Hindlimb muscle (tissue), 1 donor: ENCODE measurements at places on chromosomes 5 and 9. TPM values are rescaled to one million over a fixed set of nuclear protein-coding genes. Genes with fewer than 3 reads are reported as not detected.

DND1 gene
- not detected for polyA plus RNA-seq

SEMA4D gene
- polyA plus RNA-seq: 23.3 TPM

PCDHB1 gene
- 0.14 TPM for polyA plus RNA-seq

IL3 gene
- polyA plus RNA-seq: not detected

NRG2 gene
- 1.7 TPM for polyA plus RNA-seq

FAM53C gene
- polyA plus RNA-seq: 42.4 TPM

GRIN3A gene
- polyA plus RNA-seq: 0.98 TPM

FGF1 gene
- 5.1 TPM for polyA plus RNA-seq

SLCO4C1 gene
- polyA plus RNA-seq: 4.4 TPM

SNCAIP gene
- 5.7 TPM for polyA plus RNA-seq

ABLIM3 gene
- 91.2 TPM for polyA plus RNA-seq

GRCh38 chr5:56973473-56973872, 21.6 kb upstream of the MIER3 start:
- DNase-seq: no peak

GRCh38 chr9:110479481-110479880, 100.1 kb downstream of the SVEP1 start:
- DNase-seq: no peak

GRCh38 chr5:9207817-9208418, 338.0 kb downstream of the SEMA5A start:
- peak; percentile 56 for DNase-seq

- DNase-seq: no peak
These were observed 330.1 kb downstream of the GLIS3 start for GRCh38 chr9:3969590-3970260.

DNA sequence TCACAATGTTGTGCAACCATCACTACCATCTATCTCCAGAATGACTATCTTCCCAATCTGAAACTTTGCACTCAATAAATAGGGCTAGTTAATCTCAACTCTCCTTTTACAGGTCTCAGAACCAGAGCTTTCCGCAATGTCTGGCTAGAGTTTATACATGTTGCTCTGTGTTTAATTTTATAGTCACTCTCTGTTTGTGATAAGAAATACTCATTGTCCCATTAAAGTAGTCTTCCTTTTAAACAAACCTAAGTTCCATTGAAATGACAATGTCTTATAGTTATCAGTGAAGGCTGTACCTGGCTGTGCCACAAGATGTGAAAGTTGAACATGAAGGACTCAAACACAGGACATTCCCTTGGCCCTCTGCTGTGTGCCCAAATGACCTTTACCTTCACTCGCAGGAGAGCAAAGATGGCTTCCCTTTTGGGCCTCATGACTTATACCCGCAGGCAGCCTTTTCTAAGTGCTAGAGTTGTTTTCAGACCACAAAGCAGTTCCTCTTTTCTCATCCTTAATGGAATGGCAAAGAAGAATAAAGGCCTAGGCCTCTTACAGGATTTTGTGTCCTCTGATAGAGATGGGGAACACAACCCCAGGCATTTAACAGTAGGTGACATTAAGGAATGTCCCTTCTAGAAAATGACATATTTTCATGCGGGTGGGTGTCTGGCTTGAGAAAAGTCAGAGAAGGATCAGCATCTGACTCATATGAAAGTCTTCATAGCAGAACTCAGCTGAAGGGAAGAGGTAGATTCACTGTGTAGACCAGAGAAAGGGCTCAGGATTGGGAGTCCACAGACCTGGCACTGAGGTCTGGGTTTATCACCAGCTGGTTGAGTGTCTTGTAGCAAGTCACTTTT, 69.6 kb upstream of the ATP10B start:
- no peak for DNase-seq

DNA sequence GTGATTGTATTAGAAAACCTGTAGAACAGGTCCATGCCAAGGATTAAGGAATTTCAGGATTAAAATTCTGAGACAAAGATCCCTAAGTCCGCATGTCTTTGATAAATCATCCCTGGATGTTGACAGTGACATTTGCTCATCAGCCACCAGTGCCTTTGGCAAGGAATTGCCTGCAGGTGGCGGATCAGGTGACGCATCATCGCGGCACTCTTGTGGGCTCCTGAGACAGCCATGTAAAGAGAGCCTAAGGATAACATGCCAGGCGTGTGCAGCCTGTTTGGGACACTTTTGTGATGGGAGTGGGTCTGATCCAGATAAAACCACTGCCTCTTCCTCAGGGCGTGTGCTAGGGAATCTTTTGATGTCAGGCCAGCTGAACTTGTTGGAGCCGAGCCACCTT, 40.6 kb downstream of the ADCY2 start:
- DNase-seq: no peak

DNA sequence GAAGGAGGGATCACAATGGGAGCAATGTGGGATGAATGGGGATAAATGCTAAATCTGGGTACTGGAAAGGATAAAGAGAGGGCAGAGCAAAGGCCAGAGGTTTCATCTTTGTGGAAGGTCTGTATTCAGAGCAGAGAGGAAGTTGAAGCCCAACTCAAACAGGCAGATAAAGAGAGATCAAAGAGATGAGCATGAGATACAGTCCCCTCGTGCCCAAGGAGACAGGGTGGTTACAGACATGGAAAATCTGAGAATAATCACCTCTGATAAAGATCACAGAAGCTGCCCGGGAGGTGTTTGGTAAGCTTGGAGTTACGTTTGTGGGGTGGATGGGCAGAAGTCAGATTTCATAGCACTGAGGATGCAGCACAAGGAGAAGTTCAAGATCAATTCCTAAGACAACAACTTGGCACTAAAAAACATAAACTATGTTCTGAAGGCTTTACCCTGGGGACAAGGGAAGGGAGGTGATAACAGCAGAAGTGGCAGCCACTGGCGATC, 459 bp upstream of the ERAP2 start:
- DNase-seq: peak; percentile 12

DNA sequence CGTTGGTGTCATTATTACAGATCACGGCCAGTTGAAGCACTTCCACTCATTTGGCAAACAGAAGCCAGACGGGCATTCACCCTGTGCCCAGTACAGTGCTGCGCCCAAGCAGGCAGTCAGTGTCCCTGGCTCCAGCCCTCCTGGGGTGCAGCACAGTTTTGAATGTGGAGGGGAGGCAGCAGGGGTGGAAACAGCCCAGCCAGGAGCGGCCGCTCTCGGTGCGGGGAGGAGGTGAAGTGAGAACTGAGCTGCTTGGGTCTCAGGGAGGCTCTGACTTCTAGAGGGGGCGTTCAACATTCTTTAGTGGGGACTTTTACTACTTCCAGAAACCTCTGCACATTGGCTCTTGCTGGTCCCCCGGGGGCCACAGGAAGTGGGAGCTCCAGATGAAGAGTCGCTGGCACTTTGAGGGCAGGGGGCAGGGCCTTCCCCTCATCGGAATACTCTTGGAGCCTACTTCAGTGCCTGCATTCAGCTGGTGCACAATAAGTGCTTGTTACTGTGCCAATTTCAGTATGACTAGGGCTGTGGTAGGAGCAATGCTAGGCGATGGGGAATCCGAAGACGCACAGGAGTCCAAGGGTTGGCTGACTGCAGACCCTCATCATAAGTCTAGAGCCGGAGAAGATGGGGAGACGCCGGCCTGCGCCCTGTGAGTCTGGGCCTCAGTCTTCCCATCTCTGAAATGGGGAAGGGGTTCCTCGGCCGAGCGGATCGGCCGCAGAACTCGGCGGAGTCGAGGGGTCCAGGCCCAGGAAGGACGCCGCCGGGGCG, 492 bp upstream of the NEK6 start:
- no peak for DNase-seq

- no peak for DNase-seq
These were observed 70.0 kb downstream of the RGMB start for GRCh38 chr5:98843481-98843880.

DNA sequence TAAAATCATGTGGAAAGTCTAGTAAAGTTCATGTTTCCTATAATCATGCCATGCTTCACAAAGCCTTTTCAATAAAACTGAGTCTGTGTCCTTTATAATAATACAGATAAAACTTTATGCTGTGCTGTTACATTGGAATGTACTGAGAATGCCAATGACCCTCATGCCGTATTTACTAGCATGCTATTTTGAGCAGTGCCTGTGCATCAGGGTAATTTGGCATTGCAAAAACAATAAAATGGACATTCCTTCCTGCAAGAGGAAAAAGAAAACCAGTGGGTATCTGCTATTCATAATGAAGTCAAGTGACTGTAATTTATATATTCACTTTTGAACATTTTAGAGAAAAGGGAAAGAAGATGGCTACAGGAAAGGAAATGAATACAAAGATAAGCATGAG, 159.0 kb downstream of the PBX3 start:
- no peak for DNase-seq
